ENCODE measurements at places on chromosomes 7 and 10.
A peak's percentile ranks its signal among the peaks of the same experiment; 100 is the strongest.

GRCh38 chr10:79403441-79404230, 41.8 kb downstream of the ZCCHC24 start:
- DNase-seq: no peak

- DNase-seq: no peak
Measured at GRCh38 chr10:8296090-8296733, 241.7 kb downstream of the GATA3 start.

DNA sequence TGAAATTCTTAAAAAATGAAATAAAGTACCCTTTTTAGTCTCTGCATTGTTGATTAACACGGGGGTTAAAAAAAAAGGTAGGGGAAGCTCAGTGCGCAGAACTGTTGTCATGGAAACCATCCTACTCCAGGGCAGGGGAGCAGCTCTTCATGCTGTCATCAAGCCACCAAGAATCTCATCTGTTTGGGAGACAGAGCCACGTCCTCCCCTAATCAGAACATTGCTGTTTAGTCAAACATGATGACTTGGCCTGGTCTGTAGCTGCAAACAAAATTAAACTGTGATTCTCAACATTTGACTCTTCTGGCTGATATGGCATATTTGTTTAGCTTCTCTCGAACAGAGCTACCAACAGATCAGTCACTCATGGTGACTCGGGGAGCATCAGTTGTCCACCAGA, 254.4 kb upstream of the KLF14 start:
- DNase-seq: no peak

DNA sequence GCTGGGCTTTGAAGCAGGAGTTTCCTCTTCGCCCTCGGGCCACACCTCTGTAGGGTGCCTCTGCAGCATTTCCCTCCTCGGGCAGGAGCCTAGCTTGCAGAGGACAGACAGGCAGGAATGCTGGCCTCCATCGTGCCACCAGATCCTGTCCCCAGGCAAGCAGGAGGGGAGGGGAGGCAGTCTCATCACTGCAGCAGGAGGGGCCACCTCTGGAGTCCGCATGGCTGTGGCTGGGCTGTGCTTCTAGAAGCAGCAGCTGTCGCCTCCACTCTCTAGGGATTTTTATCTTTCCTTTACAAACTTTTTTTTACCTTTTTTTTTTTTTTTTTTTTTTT, 181.4 kb downstream of the CUX1 start:
- DNase-seq: no peak

DNA sequence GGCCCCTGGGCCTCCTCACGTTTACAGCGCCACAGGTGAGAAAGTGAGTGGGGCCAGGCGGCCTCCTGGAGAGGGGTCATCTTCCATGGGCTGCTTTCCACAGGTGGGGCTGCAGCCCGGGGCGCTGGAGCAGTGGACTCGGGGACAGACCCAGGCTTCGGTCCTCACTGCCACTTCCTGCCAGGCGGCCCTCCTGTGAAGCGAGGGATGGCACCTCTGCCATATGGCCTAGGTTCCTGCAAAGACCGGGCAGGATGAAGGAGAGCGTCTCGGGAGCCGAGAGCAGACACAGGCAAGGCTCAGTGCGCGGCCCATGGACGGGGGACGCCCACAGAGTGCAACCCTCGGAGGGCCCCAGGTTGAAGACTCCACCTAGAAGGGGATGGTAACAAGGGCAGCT, 106.8 kb downstream of the MAD1L1 start:
- DNase-seq: no peak

DNA sequence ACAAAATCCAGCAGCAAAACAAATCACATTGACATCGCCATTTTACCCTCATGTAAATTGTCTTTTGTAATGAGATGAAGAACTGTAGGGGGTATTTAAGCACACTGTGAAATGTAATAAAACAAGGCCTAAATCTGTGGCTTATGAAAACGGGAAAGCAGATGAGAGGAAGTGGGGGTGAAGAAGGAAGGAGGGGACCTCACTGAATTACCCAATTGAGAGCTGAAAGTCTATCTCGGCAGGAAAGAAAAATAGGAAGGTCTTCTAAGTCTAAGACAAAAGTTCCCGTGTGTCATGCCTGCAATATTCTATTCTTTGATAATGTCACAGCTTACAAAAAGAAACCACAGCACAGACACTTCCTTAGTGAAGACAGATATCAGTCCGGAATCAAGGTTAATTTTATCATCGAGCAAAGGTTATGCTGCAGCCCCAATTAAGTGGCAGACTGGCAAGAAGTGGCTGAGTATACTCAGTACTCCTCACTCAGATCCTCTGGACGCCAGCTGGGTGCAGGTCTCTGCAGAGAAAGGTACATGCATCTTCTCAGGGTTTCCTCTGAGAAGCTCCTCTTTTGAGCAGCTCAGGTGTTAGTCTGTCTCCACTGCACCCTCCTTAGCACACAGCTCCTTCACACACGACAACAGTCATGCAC, 239.7 kb downstream of the FANK1 start:
- no peak for DNase-seq

GRCh38 chr7:32914184-32914583, 22.6 kb upstream of the KBTBD2 start:
- no peak for DNase-seq

DNA sequence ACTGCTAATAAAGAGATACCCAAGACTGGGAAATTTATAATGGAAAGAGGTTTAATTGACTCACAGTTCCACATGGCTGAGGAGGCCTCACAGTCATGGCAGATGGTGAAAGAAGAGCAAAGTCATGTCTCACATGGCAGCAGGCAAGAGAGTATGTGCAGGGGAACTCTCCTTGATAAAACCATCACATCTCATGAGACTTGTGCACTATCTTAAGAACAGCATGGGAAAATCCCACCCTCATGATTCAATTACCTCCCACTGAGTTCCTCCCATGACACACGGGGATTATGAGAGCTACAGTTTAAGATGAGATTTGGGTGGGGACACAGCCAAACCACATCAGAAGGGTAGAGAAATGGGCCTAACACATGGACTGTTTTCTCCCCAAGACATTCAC, 156.3 kb downstream of the CCDC71L start:
- no peak for DNase-seq

GRCh38 chr10:16950656-16951601, 133.7 kb upstream of the RSU1 start:
- no peak for DNase-seq

DNA sequence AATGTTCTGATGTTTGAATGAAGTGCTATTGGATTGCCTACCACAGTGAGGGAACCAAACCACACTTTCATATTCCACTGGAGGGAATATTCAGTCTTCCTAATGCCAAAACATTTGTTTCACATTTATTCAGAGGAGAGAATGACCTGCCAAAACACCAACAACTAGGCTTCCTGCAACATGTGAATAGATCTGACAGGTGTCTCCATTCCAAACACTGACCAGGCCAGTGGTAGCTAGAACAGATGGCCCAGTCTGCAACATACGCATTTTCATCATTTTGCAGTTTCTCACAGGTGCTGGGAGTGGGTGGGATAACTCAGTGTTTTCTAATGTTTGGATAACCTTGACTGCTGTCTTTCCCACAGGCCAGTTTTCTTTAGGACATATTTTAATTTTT, 110.0 kb downstream of the RELN start:
- no peak for DNase-seq

DNA sequence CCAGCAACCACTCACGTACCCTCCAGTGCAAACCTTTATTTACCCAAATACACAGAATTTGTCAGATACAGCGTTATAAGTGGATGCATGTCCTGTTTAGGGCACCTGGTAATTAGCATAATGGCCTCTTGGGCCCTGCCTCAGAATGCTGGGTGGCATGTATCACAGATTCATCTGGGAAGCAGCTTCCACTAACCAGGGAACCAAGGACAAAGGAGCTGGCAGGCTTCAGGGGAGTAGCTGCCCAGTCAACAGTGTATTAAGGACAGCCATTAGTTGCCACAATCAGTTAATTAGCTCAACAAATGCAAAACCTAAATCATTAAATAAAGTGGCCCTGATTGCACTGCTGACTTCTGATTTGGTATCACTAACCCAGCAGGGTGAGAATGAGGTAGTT, 105.7 kb downstream of the RAPGEF5 start:
- no peak for DNase-seq

GRCh38 chr10:85936161-85936560, 430.4 kb downstream of the GRID1 start:
- no peak for DNase-seq

DNA sequence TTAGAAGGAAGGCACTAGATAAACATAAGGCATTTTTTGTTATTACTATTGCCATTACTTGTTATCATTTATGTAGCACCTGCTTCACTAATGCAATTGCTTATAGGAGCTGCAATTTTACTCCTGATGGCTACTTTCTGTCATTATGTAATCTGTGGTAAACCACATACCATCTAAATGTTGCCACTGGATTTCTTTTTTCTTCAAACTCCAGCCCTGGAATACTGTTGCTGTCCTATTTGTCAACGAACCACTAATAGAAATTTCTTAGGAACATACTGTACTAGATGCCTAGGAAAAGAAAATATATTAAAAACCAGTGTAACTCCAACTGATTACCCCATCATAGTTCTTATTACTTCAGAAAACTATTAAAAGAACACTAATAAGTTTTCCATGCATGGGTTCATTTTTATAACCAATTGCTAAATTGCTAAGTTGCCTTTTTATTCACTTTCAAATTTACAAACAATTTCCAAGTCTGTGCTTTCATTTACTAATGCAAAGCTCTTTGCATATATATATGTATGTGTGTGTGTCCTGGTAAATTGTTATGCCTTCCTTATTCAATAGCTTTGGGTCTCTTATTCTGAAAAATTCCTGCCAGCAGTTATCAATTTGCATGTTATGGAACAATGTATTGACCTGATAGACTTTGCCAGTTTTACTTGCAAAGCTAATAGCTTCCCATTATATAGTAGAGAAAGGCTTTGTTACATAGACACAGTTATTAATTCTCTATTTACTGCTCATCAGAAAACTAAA, 287.4 kb downstream of the EXOC4 start:
- no peak for DNase-seq

- no peak for DNase-seq
Measured at GRCh38 chr10:96740579-96741281, 20.4 kb upstream of the PIK3AP1 start.

- peak; percentile 56 for DNase-seq
Measured at GRCh38 chr10:7035126-7035761, 375.6 kb downstream of the SFMBT2 start.

- DNase-seq: no peak
Measured at GRCh38 chr7:52831321-52831720, 204.1 kb upstream of the POM121L12 start.

DNA sequence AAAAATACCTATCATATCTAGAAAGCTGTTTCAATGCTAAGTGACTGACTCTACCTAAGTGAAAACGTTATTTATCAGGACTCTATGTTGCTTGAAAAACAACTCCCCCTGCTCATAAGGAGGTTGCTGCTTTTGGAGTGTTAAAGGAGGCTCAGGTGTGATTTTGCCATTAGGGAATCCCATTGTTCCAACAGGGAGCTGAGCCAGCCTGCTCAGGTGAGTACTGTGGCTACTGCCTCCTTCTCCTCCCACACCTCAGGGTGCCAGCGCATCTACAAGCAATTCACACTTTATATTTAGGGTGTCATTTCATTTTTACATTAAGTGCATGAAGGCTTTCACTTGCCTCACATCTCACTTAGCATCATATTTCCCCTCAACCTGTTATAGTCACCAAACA, 84.7 kb downstream of the SEM1 start:
- no peak for DNase-seq

DNA sequence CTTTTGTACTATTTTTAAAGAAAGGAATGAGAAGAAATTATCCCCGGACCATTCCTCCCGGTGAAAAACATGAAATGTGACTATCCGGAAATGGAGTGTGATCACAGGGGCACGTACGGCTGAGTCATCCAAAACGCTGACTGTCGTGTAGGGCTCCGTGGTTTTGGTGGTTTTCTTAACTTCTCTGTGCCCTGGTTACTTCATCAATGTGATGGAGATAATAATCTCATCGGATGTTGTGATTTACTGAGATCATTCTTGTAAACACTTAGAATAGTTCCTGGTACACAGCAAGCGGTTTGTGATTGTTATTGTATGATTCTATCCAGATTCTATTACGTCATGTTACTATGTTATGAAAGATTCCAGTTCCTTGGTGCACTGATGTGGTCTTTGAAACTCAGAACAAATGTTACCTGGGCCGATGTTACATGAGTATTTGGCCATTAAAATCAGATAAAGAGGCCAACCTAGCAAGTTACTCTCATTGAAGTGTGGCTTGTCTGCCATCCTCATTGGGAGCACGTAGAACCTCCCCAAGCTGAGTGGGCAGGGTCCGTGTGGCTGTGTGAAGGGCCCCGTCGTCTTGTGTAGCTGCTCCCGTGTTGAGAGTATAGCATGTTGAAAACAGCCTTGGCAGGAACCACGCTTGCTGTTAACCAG, 99.5 kb downstream of the CAMK1D start:
- DNase-seq: peak; percentile 58

DNA sequence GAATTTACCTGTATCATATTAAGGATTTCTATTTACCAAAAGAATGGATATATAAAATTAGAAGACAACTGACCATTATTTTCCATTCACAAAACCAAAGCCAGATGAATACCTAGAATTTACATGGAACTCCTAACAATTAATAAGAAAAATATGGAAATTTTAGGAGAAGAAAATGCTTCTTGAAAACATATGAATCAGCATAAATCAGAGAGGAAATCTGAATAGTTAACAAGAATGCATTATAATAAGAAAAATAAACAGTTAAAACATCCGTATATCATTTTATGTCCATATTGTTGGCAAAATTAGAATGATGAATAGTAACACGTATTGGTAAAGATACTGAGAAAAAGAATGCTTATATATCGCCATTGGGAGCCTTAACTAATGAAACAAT, 505.5 kb downstream of the NEBL start:
- DNase-seq: no peak

GRCh38 chr7:157233677-157234076, 95.0 kb downstream of the UBE3C start:
- no peak for DNase-seq

- no peak for DNase-seq
Measured at GRCh38 chr10:29680091-29680490, 45.3 kb upstream of the SVIL start.

DNA sequence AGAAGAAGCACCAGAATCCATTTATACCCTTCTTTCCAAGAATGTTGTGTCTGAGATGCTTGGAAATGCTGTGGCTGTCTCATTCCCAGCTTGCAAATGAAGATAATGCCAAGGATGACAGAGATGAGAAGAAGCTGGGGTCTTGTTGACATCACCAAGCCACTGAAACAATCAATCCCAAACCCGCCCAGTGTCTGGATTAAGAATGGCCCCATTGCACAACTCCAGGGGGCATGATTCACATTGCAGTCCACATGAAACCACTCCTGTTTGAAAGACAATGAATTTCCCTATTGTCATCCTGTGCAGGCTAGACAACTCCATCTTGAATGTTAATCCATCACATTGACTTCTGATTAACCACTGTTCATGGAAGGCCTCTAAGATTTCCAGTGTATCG, 28.6 kb downstream of the SORBS1 start:
- no peak for DNase-seq
